ENCODE measurements at places on chromosomes 12 and 14.
A peak's percentile ranks its signal among the peaks of the same experiment; 100 is the strongest.

GRCh38 chr14:72237722-72238666, 305.8 kb downstream of the RGS6 start:
- DNase-seq, result no peak

DNA sequence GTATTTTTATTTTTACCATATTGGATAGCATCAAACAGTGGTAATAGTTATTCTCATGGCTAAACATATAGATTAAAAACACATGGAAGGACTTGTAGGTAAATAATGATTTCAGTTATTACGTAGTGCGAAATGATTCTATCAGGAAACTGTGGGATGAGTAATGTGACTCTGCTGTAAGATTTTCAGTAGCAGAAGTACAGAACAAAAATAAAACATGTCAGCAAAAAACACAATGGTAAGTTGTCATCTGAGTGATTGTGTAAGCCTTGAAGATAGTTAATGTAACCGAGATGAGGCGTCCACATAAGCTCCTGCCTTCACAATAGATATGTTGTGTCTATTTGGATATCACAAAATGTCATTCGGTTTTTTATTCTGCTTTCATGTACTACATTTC, 99.8 kb downstream of the BORCS5 start:
- peak; percentile 28 for DNase-seq

DNA sequence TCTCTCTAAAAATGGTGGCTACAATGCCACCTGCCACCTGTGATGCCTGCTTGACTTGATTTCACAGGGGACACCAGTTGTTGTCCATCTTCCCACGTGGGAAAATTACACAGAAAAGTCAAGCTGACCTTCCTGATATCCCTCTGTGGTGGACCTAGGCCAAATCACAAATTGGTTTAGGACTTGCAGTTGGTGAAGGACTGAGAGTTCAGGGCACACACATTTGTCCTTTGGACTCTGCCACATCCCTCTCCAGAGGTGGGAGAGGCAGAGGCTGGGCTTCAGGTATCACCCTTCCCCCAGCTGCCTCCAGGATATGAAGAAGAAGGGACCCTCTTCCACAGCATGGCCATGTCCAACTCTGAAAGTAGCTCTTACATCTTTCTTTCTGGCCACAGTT, 55.6 kb upstream of the NOS1 start:
- no peak for DNase-seq

DNA sequence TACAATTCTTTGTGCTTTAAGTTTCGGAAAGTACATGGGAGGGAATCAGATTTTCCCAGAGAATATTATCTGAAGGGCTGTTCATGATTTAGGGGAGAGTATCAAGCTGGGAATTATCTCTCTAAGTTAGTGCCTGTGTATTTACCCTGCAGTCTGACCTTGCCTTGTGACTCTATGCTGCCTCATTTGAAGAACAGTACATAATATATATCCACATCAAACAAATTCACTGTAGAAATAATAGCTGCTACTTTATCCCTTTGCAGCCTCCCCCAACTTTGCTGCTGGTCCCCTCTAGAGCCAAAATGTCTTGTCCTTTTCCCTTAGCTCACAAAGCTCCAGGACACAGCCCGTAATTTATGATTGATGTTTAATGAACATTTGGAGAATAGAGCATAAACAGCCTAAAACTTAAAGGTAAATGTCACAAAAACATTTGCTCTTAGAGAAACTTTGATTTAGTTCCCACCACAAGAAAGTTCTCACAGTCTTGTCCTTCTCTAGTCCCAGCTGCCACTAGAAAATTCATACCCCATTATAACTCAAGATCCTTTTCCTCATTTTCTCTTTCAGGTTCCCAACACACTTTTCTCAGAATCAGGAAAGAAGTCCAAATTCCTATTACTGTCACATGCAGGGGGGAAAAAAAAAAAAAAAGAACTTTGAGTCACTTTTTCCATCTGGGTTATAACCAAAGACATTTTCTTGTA, 1009.6 kb downstream of the FLRT2 start:
- no peak for DNase-seq

GRCh38 chr12:91998316-91998715, 147.3 kb downstream of the BTG1 start:
- no peak for DNase-seq

GRCh38 chr14:74380172-74380571, 31.9 kb downstream of the VRTN start:
- no peak for DNase-seq

GRCh38 chr14:97638864-97639263, 841.7 kb downstream of the VRK1 start:
- DNase-seq, result peak; percentile 2

- peak; percentile 46 for DNase-seq
Observed at GRCh38 chr12:88062474-88062873, 33.3 kb upstream of the C12orf50 start.

- peak; percentile 11 for DNase-seq
Observed at GRCh38 chr12:45669792-45670191, 59.7 kb upstream of the ARID2 start.

- DNase-seq, result no peak
Observed at GRCh38 chr12:113318900-113319628, 15.8 kb downstream of the SLC8B1 start.

All from hematopoietic multipotent progenitor cell treated with erythropoietin and hydrocortisone succinate and interleukin-3 and kit ligand, for 6 days (in vitro differentiated cells).